ENCODE measurements at places on chromosomes 5 and 9.

GRCh38 chr9:15525958-15526357 lies 15.2 kb upstream of the PSIP1 start:
- no peak for DNase-seq

- no peak for DNase-seq
Observed at GRCh38 chr5:35087991-35088390, 40.2 kb upstream of the AGXT2 start.

- peak; percentile 30 for DNase-seq
Observed at GRCh38 chr5:140556438-140556837, 835 bp downstream of the SRA1 start.

DNA sequence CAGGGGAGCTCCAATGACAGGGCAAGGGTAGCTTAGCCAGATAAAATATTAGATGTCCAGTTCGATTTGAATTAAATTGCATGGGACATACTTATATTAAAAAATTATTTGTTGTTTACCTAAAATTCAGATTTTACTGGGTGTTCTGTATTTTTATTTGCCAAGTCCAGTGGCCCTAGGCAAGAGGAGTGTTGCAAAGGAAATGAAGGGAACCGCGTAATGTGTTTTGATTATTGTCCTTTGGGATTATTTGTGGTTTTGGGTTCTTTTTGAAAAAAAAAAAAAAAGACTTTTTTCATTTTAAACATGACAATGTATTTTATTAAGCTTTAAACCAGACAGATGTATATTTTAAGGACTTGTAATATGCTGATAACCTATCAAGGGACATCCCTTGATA lies 179.3 kb downstream of the C9orf152 start:
- no peak for DNase-seq

GRCh38 chr9:72396247-72397091 lies 31.5 kb upstream of the ZFAND5 start:
- peak; percentile 68 for DNase-seq

DNA sequence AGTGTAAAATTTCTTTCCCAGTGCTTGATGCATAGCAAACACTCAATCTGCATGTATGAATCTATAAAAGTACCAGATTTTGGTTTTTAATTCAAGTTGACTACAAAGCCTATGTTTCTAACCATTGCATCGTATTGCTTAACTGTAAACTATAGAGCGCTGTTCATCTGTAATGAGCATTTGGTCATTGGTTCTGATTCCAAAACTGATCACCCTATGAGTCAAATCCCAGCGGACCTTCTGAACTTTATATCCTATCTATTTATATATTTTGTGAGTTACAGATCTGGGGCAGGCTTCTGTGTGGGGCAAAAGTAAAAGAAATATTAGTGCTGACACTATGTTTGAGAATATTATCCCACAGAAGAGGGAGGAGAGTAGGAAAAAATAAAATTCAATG lies 305.7 kb upstream of the TNC start:
- DNase-seq, result no peak

GRCh38 chr5:88671106-88671504 lies 211.9 kb downstream of the MEF2C start:
- DNase-seq, result no peak

- DNase-seq, result peak; percentile 43
Observed at GRCh38 chr9:137694962-137695875, 76.4 kb downstream of the EHMT1 start.

GRCh38 chr5:89276566-89277305 lies 393.8 kb upstream of the MEF2C start:
- no peak for DNase-seq

GRCh38 chr5:51902512-51902911 lies 519.3 kb downstream of the ISL1 start:
- DNase-seq, result no peak

DNA sequence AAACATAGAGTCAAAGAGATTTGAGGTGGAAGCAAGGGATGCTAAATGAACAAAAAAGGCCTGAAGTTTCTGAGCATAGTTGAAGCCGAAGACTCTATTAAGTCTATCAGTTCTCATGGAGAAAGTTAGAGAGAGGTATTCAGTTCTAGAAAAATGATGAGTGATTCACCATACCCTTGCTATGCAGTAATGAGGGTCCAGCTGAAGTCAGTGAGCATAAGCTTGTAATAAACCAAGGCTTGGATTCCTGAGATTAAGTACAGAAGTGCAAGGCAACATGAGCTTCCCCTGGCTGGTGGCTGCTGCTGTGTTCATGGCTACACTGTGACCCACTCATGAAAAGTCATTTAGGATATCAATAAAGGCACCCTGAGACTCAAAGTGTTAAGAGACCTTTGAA lies 129.7 kb upstream of the MTAP start:
- DNase-seq, result no peak

DNA sequence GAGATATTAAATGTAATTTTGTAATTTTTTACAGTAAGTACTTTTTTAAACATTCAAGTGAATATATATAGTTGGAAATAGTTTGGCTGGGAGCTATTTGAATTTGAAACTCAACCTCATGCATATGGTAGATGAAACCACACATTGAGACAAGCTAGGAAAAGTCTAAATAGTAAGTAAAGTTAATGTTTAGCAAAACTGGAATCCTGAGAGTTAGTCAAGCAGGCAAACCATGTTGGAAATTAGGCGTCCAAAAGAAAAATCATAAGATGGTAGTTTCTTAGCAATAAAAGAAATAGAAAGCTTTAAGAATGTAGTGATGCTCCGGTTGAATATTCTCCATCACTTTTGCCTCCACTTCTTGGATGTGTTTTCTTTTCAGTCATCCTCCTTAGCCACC lies 657.1 kb upstream of the CDH10 start:
- no peak for DNase-seq

- DNase-seq, result no peak
Observed at GRCh38 chr5:103526164-103526915, 36.2 kb downstream of the NUDT12 start.

- no peak for DNase-seq
Observed at GRCh38 chr9:78900500-78900899, 603.6 kb downstream of the PSAT1 start.

DNA sequence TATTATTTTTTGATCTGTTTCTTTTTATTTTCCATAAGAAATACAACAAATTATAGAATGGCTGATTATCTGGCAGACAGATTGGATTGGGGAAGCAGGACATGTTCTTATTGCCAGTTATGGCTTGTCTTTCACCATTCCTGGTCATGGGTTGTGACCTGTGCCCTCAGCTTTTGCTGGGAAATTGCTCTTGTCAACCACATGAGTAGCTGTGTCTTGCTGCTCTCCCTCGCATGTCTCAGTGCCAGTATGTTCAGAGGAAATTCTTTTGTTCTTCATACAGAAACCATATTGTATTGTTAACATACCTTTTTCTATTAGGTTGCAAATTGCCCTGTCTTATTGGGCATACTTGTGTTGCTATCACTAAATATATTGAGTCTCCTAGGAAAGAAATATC lies 344.1 kb downstream of the OSTF1 start:
- no peak for DNase-seq

DNA sequence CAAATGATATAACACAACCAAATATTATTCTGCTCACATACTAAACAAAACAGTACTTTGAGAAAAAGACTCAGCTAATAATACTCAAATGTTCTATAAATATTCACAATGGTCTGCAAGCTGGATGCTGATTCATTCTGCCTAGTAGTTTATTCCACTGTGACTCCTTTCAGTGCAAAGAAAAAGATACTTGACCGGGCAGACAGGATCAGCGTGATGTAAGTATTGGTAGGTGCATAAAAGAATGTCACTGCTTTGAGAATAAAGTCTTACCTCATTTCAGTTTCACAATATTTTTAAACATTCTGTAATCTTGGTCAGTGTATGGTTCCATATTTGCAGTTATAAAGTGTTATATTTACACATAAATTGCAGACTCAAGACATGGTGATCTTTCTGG lies 223.0 kb upstream of the NUDT12 start:
- DNase-seq, result no peak

DNA sequence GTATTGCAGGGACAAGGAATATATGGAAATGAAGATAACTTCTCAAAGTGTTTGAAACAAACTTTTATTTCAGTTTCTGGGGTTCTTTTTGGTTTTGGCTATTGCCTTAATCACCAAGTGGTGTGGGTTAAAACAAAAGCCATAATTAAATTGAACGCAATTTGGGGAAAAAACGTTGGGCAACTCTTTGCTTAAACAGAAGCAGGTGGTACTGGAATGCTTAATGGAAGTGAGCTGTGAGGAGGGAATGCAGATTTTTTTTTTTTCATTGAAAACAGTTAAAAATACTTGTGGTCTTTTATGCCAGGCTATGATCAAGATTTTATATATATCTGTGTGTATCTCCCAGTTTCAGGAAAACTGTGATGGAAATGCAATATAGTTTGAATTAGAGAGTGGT lies 195.7 kb upstream of the TUT7 start:
- no peak for DNase-seq

DNA sequence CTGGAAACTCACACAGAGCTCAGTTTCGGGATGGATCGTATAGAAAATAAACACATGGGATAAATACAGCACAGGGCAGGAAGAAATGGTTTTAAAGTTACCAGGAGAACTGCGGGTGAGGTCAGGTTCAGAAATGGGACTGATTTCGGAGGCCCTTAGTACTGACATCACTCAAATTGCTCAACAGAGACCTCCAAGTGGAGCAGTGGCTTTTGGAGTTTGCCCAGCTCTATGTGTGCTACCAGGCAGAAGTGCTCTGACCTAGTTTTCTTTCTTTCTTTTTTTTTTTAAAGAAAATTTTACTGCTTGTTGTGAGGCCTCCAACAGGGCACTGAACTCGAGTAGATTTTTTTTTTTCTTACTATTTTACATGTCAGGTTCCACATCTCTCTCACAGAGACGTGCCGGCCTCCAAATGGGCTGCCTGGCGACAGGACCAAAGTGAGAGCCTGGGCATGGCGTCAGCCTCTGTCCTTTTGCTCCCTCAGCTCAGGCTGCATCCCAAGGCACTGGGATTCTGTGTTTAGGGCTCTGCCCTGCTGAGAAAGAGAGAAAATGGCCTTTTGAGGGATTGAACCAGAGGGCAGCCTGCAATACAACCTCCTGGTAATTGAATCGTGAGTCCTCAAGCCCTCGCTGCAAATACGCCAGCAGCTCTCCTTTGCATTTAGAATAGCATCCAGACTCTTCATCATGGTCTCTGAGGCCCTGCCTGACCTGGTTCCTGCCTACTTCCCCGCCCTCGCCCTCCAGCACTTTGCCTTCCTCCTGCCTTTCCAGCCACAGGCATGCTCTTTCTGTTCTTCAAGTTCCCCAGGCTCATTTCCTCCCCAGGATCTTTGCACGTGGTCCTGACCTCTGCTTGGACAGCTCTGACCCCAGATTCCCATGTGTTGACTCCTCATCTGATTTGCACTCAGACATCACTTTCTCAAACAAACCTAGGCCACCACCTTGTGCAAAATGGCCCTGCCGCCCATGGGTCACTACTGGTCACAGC lies 173.5 kb downstream of the FGF1 start:
- peak; percentile 44 for DNase-seq

DNA sequence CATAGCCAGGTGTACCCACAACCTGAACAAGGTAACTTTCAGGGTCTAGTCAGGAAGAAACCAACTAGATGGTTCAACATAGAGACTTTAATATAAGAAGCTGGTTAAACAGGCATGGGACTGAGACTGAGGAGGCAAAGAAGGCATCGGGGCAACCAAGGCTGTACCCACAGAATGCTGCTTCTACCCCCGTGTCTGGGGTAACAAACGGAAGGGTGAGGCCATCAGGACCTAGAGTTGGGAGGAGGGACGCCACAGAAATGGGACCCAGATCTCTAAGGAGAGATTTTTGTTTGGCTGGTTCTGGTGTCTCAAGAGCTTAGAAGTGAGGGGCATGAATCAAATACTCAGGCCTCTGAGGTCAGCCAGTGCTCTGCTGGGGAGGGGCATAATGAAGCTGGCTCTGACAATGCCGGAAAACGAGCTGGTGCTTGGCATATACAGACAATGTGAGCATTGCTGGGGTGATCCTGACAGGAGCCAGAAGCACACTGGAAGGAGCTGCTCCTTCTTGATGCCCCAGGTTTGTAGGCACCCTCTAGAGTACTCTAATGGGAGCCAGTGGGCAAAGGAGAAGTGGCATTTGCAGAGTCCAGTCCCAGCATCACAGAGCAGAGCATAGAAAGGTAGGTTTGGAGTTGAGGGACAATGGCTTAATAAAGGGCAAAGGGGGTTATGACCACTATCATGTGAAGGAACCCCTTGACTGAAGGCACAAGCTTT lies 3.7 kb downstream of the MLANA start:
- DNase-seq, result no peak

- DNase-seq, result peak; percentile 86
Observed at GRCh38 chr9:72586388-72587130, 65.2 kb downstream of the TMC1 start.

DNA sequence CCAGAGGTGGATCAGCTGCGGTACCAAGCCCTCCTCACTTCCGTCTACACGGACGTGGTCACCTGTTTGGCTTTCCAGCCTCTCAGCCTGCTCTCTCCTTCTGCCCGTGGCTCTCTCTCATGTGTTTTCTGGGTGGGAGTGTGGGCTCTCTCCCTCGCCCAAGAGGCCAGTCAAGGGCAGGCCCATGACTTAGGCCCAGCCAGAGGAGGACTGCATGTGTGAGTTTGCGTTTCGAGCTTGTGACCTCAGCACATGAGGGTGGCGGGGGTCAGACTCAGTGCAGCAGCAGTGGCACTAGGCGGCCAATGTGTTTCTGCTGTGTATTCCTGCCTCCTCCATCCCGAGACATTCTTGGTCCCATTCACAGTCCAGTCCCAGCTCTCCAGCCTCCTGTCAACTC lies 82.5 kb upstream of the SMIM23 start:
- no peak for DNase-seq

- DNase-seq, result no peak
Observed at GRCh38 chr5:11642438-11642837, 261.8 kb downstream of the CTNND2 start.

- no peak for DNase-seq
Observed at GRCh38 chr9:136516191-136516654, 29.6 kb downstream of the NOTCH1 start.
